Glutamatergic neuron (in vitro differentiated cells): ENCODE measurements at places on chromosomes 5 and 9. TPM values are rescaled to one million over a fixed set of nuclear protein-coding genes. Genes with fewer than 3 reads are reported as not detected.

The TMC1 gene
- not detected for total RNA-seq

- DNase-seq = no peak
- H3K4me3 ChIP-seq = no peak overlapping the region
- H3K27me3 ChIP-seq = no peaks in the 10 kb centered on the region
- H3K27ac ChIP-seq = no peak overlapping the region
Observed at GRCh38 chr9:112605963-112606699, 111.8 kb downstream of the INIP start.

GRCh38 chr5:33964132-33964700 is 20.3 kb downstream of the SLC45A2 start:
- peaks cover 13% of the 10 kb centered on the region for H3K4me1 ChIP-seq
- H3K4me3 ChIP-seq = no peak overlapping the region
- H3K27ac ChIP-seq = no peak overlapping the region

GRCh38 chr5:90386099-90386710 is 23.4 kb downstream of the CETN3 start:
- H3K4me1 ChIP-seq = peaks cover 2% of the 10 kb centered on the region
- no peak for DNase-seq
- H3K27ac ChIP-seq = no peak overlapping the region

- H3K36me3 ChIP-seq = no peaks in the 10 kb centered on the region
- H3K4me3 ChIP-seq = no peak overlapping the region
- no peak for DNase-seq
- H3K27ac ChIP-seq = no peak overlapping the region
Observed at GRCh38 chr5:56078278-56079156, 83.8 kb upstream of the IL6ST start.

- H3K27ac ChIP-seq = peak overlapping the region; percentile 52
- no peak for DNase-seq
- no peaks in the 10 kb centered on the region for H3K27me3 ChIP-seq
- no peaks in the 10 kb centered on the region for H3K36me3 ChIP-seq
- peak overlapping the region; percentile 30 for H3K4me3 ChIP-seq
- H3K4me1 ChIP-seq = peaks cover 71% of the 10 kb centered on the region
Observed at GRCh38 chr9:99114049-99114440, 9.1 kb downstream of the TGFBR1 start.

DNA sequence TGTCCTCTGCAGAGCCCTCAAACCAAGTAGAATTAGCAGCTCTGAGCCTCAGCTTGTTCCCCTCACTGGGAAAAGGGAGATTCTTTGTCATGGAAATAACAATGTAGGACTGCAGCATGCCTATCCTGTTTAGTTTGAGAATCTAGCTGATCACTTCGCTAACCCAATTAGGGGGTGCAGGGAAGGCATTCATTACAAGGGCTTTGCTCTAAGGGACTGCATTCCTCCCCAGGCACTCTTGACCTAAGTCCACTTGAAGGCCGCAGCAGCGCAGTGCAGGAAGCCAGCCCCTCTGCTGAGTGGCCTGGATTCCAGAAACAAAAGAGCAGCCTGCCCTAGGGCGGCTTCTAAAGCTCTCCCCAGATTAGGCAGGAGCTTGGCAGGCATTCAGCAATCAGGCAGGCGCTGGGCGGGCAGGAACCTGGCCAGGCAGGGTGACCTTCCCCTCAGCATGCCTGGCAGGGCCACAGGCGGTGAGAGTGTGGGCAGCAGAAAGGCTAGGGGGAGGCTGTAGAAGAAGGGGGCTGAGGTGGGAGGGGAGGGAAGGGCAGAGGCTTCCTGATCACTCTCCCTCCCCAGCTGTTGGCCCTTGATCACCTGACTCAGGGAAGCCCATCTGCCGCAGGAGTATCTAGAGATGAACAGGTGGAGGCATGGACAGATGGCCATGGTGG is 24.8 kb downstream of the CCNJL start:
- H3K36me3 ChIP-seq = no peaks in the 10 kb centered on the region
- peak overlapping the region; percentile 71 for H3K4me3 ChIP-seq
- H3K27ac ChIP-seq = peak overlapping the region; percentile 92
- H3K27me3 ChIP-seq = peaks cover 16% of the 10 kb centered on the region
- peak; percentile 78 for DNase-seq
- peaks cover 53% of the 10 kb centered on the region for H3K4me1 ChIP-seq

The SLC4A9 gene
- total RNA-seq = not detected

GRCh38 chr5:420632-421286 is 22.2 kb upstream of the EXOC3 start:
- DNase-seq = no peak
- H3K27ac ChIP-seq = no peak overlapping the region
- peaks cover 8% of the 10 kb centered on the region for H3K27me3 ChIP-seq
- H3K4me1 ChIP-seq = peaks cover 5% of the 10 kb centered on the region
- H3K4me3 ChIP-seq = no peak overlapping the region

- no peak overlapping the region for H3K4me3 ChIP-seq
- no peak overlapping the region for H3K27ac ChIP-seq
- peaks cover 5% of the 10 kb centered on the region for H3K27me3 ChIP-seq
- H3K36me3 ChIP-seq = no peaks in the 10 kb centered on the region
- H3K4me1 ChIP-seq = peaks cover 14% of the 10 kb centered on the region
Observed at GRCh38 chr9:130918101-130918825, 20.8 kb downstream of the FIBCD1 start.

DNA sequence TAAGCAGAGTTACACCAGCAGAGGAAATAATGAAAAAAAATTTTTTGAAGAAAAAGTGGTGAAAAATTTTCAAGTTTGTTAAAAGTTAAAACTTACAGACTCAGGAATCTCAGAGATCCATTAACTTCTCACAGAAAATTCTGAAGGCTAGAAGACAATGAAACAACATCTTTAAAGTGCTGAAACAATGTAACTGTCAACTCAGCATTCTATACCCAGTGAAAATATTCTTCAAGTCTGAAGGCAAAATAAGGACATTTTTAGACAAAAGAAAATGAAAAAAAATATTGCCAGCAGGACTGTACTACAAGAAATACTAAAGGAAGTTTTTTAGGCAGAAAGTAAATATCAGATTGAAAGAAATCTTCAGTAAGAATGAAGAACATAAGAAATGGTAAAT is 36.7 kb upstream of the RGMB start:
- H3K36me3 ChIP-seq = peaks cover 8% of the 10 kb centered on the region
- H3K27ac ChIP-seq = no peak overlapping the region
- H3K27me3 ChIP-seq = no peaks in the 10 kb centered on the region
- no peak for DNase-seq
- H3K4me1 ChIP-seq = peaks cover under 1% of the 10 kb centered on the region

DNA sequence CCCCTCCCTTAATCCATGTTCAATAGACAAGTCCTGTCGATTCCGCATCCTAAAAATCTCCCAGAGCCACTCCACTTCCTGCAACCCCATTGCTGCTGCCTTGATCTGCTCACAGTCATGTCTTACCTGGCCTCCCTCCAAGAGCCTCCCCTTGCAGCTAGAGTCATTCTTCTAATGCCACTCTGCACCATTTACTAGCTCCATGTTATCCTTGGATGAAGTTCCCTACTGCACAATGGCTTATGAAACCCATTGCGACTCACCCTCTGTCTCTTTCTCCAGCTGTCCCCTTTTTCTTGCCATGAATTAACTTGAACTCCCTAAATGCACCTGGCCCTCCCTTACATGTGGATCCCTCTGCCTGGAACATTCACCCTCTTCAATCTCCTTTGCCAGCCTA is 39.5 kb downstream of the MEGF10 start:
- no peaks in the 10 kb centered on the region for H3K36me3 ChIP-seq
- no peaks in the 10 kb centered on the region for H3K27me3 ChIP-seq
- no peaks in the 10 kb centered on the region for H3K4me1 ChIP-seq
- no peak overlapping the region for H3K27ac ChIP-seq
- no peak for DNase-seq

The RASGEF1C gene
- 21.1 TPM for total RNA-seq

DNA sequence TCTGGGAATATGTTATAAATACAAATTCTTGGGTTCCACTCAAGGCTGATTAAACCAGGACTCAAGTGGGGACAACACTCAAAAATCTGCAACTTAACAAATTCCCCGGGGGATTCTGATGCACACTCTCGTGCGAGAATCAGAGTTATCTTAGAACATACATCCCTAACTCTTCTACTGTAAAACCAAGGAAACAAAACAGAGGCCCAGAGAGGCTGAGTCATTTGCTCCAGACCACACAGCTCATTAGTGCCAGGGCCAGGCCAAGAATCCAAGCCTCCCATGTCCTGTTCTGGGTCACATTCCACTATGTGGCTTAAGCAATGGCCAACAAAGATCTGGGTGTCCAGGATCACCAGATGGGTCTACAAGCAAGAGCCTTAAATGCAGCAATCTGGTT is 166.0 kb downstream of the ADAMTS12 start:
- no peak overlapping the region for H3K27ac ChIP-seq
- H3K36me3 ChIP-seq = no peaks in the 10 kb centered on the region
- no peak for DNase-seq
- H3K4me3 ChIP-seq = no peak overlapping the region
